NCI-H82 (cell line): ENCODE measurements at places on chromosomes 4 and X.

- DNase-seq, result no peak
Observed at GRCh38 chrX:38694394-38694793, 106.9 kb upstream of the MID1IP1 start.

- no peak for DNase-seq
Observed at GRCh38 chr4:78779280-78779679, 3.1 kb downstream of the BMP2K start.

- DNase-seq, result no peak
Observed at GRCh38 chr4:142447009-142447408, 399.1 kb downstream of the INPP4B start.

GRCh38 chr4:42488554-42488953, 91.3 kb downstream of the SHISA3 start:
- no peak for DNase-seq

DNA sequence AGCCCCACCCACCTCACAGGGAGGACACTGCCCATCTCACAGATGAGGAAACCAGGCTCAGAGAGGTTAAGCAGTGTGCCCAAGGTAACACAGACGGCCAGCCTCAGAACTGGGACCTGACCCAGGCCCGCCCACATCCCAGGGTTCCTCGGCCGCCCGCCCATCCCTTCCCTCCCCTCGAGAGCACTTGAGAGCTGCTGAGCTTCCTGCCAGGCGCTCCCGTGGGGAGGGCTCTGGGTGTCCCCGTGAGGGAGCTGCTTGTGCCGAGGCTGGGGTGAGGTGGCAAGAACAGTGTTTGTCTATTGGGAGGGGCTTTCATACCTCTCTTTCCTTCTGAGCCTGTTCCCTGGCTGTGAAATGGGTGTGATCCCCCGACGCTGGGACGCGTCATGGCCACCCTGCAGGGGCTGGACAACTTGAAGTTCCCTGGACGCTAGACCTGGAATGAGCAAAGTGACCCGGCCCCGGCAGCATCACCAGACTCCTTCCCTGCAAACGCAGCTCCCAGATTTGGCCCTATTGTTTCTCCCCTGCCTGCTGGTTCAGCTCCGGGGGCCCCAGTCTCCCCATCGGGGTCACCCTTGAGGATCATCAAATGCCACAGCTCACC, 204.9 kb downstream of the AFAP1 start:
- DNase-seq, result no peak

GRCh38 chr4:124902001-124902515, 189.5 kb upstream of the ANKRD50 start:
- peak; percentile 1 for DNase-seq
